ENCODE measurements at places on chromosomes 3 and 15. TPM values are rescaled to one million over a fixed set of nuclear protein-coding genes. Genes with fewer than 3 reads are reported as not detected.
A peak's percentile ranks its signal among the peaks of the same experiment; 100 is the strongest.

DNA sequence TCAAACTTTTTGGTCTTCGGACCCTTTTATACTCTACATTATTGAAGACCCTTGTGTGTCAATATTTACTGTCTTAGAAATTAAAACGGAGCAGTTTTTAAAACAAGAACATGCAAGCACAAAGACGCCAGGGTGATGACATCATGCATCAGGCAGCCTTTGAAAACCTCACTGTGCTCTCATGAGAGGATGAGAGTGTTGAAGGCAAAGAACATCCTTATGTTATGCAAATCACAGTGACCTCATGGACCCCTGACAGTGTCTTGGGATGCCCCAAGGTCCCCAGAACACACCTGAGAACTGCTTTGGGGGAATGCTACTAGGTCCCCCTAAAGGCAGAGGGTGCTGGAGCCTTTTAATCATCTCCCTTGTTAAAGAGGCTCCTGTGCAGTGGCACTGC lies 51.6 kb downstream of the CHDH start:
- H3K4me3 ChIP-seq: no peak overlapping the region
- H3K36me3 ChIP-seq: no peaks in the 10 kb centered on the region
- DNase-seq: no peak
- H3K27me3 ChIP-seq: peaks cover 3% of the 10 kb centered on the region
- no peak overlapping the region for H3K27ac ChIP-seq

DNA sequence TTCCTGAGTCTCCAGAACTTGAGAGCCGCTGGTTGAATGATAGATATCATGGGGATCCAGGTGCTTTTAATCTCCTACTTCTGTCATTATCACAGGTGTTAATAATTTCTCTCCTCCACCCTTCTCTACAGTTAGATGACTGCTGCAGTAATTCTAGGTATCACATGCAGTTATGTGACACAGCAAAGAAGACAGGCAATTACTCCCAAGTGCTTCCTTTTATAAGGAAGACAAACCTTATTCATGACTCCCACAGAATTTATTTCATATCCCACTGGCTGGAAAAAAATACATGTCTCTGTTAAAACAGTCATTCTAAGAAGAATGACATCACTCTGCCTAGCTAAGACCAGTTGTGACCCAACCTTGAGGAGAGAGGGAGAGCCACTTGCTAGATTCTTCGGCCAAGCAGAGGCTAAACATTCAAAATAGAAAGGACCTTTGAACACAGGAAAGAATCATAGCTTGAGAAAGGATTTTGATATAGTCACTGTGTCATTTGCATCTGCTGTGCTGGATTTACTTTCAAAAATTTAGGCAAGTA lies 500.6 kb downstream of the SI start:
- no peak for DNase-seq
- H3K36me3 ChIP-seq: no peaks in the 10 kb centered on the region
- no peaks in the 10 kb centered on the region for H3K4me1 ChIP-seq
- no peaks in the 10 kb centered on the region for H3K27me3 ChIP-seq

DNA sequence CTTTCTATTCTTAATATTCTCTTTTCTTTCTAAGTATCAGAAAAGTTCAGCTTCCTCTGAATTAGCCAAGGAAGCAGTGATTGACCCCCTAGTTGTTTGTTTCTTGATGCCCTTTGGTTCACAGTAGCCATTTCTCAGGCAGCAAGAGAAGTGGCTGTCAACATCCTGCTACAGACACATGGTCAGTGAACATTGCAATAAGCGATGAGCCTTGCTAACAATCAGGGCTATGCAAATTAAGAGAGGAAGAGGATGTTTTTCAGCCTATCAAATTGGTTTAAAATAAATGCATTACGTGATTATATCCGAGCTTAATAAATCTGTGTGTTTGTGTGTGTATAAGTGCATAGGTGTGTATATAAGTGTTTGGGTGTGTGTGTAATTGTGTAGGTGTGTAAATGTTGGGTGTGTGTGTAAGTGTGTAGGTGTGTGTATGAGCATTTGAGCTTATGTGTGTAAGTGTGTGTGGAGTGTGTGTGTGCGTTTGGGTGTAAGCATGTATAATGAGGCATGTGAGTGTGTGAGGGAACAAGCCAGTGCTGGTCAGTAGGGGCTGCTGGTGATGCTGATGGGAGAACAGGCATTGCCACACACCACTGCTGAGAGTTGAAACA lies 78.1 kb upstream of the XCR1 start:
- peaks cover 6% of the 10 kb centered on the region for H3K36me3 ChIP-seq
- H3K4me3 ChIP-seq: no peak overlapping the region
- peaks cover 19% of the 10 kb centered on the region for H3K27me3 ChIP-seq
- H3K4me1 ChIP-seq: peaks cover 44% of the 10 kb centered on the region
- no peak for DNase-seq
- H3K27ac ChIP-seq: no peak overlapping the region

DNA sequence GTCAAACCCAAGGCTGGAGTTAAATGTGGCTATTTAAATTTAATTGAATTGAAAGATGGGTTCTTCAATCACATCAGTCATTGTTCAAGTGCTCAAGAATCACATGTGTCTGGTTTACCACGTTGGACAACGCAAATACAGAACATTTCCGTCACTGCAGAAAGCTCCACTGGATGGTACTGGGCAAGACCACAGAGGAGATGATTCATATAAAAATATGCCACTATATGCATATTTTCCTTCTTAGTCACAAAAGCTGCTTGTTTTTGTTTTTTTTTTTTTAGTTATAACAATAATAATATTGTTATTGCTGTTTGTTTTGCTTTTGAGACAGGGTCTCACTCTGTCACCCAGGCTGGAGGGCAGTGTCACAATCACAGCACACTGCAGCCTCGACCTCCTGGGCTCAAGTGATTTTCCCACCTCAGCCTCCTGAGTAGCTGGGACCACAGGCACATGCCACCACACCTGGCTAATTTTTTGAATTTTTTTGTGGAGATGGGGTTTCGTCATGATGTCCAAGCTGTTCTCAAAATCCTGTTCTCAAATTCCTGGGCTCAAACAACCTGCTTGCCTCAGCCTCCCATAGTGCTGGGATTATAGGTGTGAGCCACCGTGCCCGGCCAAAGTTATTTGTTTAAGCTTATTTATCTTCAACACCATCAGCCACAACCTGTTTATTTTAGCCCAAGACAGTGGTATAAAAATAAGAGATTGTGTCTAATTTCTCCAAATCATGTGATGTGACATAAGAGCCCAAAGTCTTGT lies 19.4 kb downstream of the RTP3 start:
- H3K36me3 ChIP-seq: no peaks in the 10 kb centered on the region
- no peaks in the 10 kb centered on the region for H3K4me1 ChIP-seq
- DNase-seq: no peak
- no peak overlapping the region for H3K27ac ChIP-seq
- H3K27me3 ChIP-seq: no peaks in the 10 kb centered on the region

ASB14 gene
- total RNA-seq: not detected

TTLL13 gene
- total RNA-seq: 0.20 TPM

- H3K36me3 ChIP-seq: peaks cover 84% of the 10 kb centered on the region
- peaks cover 96% of the 10 kb centered on the region for H3K4me1 ChIP-seq
- H3K27ac ChIP-seq: peak overlapping the region; percentile 93
- peak; percentile 68 for DNase-seq
Measured at GRCh38 chr3:111610189-111610588, 15.0 kb upstream of the ZBED2 start.

GATM gene
- 5.6 TPM for total RNA-seq

- DNase-seq: no peak
- H3K27me3 ChIP-seq: no peaks in the 10 kb centered on the region
- peak overlapping the region; percentile 75 for H3K27ac ChIP-seq
- H3K4me3 ChIP-seq: no peak overlapping the region
- H3K4me1 ChIP-seq: peaks cover 34% of the 10 kb centered on the region
- H3K36me3 ChIP-seq: peaks cover 39% of the 10 kb centered on the region
Measured at GRCh38 chr3:46939578-46940445, 36.7 kb downstream of the CCDC12 start.

DNA sequence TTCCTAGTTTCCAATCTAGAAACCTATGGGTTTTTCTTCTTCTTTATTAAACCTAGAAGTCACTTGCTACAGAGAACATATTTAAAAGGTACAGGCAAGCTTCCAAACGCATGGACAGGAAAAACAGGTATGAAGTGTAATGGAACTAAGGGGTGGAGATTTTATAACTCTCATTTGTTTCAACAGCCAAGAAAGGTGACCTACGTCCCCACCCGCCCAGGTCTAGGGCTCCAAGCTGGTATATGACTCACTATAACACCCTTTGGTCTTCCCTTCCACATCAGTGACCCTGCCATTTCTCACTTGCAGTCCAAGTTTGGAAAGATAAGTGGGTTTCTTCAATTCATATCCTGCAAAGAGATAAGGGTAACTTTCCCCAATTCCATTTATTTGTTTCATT lies 6.0 kb upstream of the LIPH start:
- no peak for DNase-seq
- peaks cover 21% of the 10 kb centered on the region for H3K4me1 ChIP-seq
- peaks cover 3% of the 10 kb centered on the region for H3K27me3 ChIP-seq
- H3K36me3 ChIP-seq: no peaks in the 10 kb centered on the region
- H3K4me3 ChIP-seq: no peak overlapping the region

- H3K27me3 ChIP-seq: no peaks in the 10 kb centered on the region
- DNase-seq: no peak
- no peak overlapping the region for H3K4me3 ChIP-seq
- H3K4me1 ChIP-seq: peaks cover 11% of the 10 kb centered on the region
- no peak overlapping the region for H3K27ac ChIP-seq
- no peaks in the 10 kb centered on the region for H3K36me3 ChIP-seq
Measured at GRCh38 chr3:42749753-42750231, 23.3 kb downstream of the CCDC13 start.

THSD4 gene
- not detected for total RNA-seq

DNA sequence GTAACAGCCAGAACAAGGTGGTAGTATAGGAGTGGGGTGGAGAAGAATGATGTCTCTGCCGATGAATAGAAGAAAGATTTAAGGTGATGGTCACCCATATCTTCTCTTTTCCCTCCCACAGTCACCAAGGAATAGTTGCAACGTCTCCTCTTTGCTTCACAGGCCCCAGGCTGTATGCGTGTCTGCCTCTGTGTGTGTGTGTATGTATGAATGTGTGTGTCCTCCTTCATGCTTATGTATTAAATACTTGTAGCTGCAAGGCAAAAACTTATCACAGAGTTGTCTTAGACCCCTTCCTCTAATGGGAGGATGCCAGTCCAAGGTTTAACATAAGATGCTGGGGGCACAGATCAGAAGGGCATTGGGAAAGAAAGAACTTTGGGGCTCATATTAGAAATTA lies 19.1 kb upstream of the BNC1 start:
- DNase-seq: no peak
- no peaks in the 10 kb centered on the region for H3K36me3 ChIP-seq
- no peaks in the 10 kb centered on the region for H3K4me1 ChIP-seq

DNA sequence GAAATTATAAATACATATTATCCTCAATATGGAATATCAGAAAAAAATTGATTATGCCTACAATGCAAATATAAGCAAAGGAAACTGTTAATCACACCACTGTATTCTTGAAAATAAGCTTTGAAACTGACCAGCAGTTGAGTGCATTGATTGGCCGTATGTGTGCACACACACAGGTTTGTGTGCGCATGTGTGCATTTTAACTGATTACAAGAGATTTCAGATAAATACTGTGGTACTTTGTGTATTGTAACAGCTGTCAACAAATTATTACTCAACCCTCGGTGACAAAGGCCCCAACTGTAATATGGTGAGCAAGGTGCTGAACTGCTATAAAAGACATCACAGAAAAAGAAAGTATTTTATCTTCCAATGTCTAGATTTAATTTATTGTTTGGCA lies 1238.9 kb upstream of the ALCAM start:
- no peaks in the 10 kb centered on the region for H3K4me1 ChIP-seq
- H3K27me3 ChIP-seq: no peaks in the 10 kb centered on the region
- no peaks in the 10 kb centered on the region for H3K36me3 ChIP-seq

- no peaks in the 10 kb centered on the region for H3K4me1 ChIP-seq
- peaks cover 3% of the 10 kb centered on the region for H3K36me3 ChIP-seq
- H3K27me3 ChIP-seq: no peaks in the 10 kb centered on the region
- no peak overlapping the region for H3K27ac ChIP-seq
- H3K4me3 ChIP-seq: no peak overlapping the region
- no peak for DNase-seq
Measured at GRCh38 chr15:42665827-42666226, 71.1 kb downstream of the CDAN1 start.

- H3K4me3 ChIP-seq: no peak overlapping the region
- no peaks in the 10 kb centered on the region for H3K36me3 ChIP-seq
- no peak overlapping the region for H3K27ac ChIP-seq
- DNase-seq: no peak
Measured at GRCh38 chr3:145648396-145648795, 512.6 kb downstream of the PLOD2 start.

ABI3BP gene
- total RNA-seq: not detected

- no peaks in the 10 kb centered on the region for H3K36me3 ChIP-seq
- DNase-seq: no peak
- no peak overlapping the region for H3K27ac ChIP-seq
- H3K27me3 ChIP-seq: peaks cover 4% of the 10 kb centered on the region
Measured at GRCh38 chr3:131925571-131925970, 109.2 kb downstream of the CPNE4 start.

CATSPER2 gene
- 9.0 TPM for total RNA-seq

GRCh38 chr15:89806559-89807550 lies 7.8 kb downstream of the ANPEP start:
- peaks cover 5% of the 10 kb centered on the region for H3K27me3 ChIP-seq
- H3K36me3 ChIP-seq: no peaks in the 10 kb centered on the region
- no peak overlapping the region for H3K27ac ChIP-seq
- no peak for DNase-seq
- H3K4me3 ChIP-seq: no peak overlapping the region

DNA sequence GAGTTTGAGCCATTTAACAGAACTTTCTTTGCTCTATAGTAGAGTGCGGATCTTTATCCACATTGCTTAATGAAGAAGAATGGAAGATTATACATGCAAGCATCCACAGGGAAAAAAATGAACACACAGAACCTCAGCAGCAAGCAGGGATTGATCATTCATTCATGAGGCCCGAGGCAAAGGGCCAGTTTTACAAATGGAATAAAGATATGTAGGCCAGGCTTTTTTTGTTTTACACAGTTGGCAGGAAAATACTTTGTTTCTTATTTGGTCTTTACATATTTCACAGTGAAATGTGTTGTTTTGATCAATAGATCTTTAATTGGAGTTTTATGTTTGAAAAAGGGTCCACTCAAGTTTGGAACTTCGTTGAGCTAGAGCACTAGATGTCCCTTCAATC lies 117.5 kb downstream of the LRTM1 start:
- no peak overlapping the region for H3K4me3 ChIP-seq
- no peak for DNase-seq
- no peaks in the 10 kb centered on the region for H3K27me3 ChIP-seq
- H3K27ac ChIP-seq: no peak overlapping the region
- H3K4me1 ChIP-seq: no peaks in the 10 kb centered on the region

- H3K27me3 ChIP-seq: no peaks in the 10 kb centered on the region
- peaks cover 7% of the 10 kb centered on the region for H3K36me3 ChIP-seq
- H3K4me1 ChIP-seq: peaks cover 48% of the 10 kb centered on the region
- peak overlapping the region; percentile 84 for H3K27ac ChIP-seq
Measured at GRCh38 chr15:63606308-63606707, 9.1 kb downstream of the FBXL22 start.

GRCh38 chr3:52752045-52752660 lies 18.6 kb downstream of the NEK4 start:
- no peak overlapping the region for H3K27ac ChIP-seq
- peaks cover 20% of the 10 kb centered on the region for H3K36me3 ChIP-seq
- no peaks in the 10 kb centered on the region for H3K4me1 ChIP-seq
- H3K27me3 ChIP-seq: no peaks in the 10 kb centered on the region
- H3K4me3 ChIP-seq: no peak overlapping the region

- no peak overlapping the region for H3K27ac ChIP-seq
- no peak overlapping the region for H3K4me3 ChIP-seq
- H3K36me3 ChIP-seq: no peaks in the 10 kb centered on the region
- no peak for DNase-seq
- H3K27me3 ChIP-seq: no peaks in the 10 kb centered on the region
- H3K4me1 ChIP-seq: no peaks in the 10 kb centered on the region
Measured at GRCh38 chr3:24406900-24407299, 87.8 kb downstream of the THRB start.

TMEM43 gene
- 20.2 TPM for total RNA-seq

DUT gene
- 527 TPM for total RNA-seq
